Naive thymus-derived CD8-positive, alpha-beta T cell (primary cell): ENCODE measurements at places on chromosomes 7 and 10. TPM values are rescaled to one million over a fixed set of nuclear protein-coding genes. Genes with fewer than 3 reads are reported as not detected.

DNA sequence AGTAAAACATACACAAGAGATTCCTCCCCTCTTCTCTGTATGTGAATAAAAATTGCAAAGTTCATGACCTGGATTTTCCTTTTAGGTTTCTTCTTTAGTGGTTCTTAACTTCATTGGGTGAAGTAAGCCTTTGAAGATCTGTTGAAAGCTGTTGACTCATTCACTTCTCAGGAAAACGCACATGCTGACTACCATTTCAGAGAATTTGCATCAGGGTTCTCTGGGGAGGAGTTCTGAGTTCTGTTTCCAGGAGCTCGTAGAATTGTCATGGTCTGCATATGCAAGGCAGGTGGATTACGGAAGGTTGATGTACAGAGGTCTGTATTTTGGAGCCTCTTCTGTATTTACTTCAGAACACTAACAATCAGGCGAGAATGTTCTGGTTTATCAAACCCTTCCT is 962 bp upstream of the SLC26A4 start:
- no peak for DNase-seq

DNA sequence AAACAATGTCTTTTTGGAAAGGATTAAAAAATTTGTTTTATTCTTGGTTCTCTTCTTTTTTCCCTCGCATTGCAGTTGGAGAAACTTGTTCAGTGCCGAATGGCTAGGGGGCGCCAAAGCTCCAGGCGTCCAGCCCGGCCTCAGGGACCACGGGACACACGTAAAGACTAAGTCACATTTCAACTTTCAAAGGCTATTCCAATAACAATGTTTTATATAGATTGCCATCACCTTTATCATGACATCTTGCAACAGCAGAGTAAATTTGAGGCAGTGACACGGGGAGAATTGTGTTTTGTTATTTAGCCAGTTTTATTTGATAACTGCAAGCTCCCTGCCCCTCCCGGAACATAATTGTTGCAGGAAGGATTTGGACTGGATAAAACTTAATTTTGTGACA is 2.2 kb upstream of the IGFBP3 start:
- peak; percentile 30 for DNase-seq

Gene NEUROG3
- polyA plus RNA-seq, result 0.28 TPM

DNA sequence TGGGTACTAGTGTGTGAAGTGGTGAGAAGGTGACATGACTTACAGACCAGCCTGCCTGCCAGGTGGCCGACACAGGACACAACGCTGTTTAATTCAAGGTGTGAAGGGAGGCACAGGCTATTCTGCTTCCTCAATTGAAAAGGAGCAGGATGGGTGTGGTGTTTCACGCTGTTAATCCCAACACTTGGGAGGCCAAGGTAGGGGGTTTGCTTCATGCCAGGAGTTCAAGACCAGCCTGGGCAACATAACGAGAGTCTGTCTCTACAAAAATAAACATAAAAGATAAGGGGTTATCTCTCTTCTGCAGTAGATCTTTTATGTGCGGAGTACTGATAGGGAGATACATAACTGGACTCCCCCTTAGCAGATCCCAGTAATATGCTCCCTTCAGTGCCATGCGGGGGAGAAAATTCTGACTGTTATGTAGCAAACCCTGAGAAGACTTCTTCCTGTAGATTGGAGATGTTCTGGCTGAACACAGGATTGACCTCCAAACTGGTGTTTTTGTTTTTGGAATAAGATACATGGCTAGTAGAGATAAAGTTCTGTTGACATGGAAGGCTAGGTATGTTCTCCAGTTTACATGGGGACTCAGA is 63.2 kb downstream of the CCNY start:
- no peak for DNase-seq

GRCh38 chr7:13109201-13109600 is 421.8 kb downstream of the ARL4A start:
- DNase-seq, result no peak

Gene CYP2C9
- polyA plus RNA-seq, result not detected

Gene MTURN
- 1.4 TPM for polyA plus RNA-seq

DNA sequence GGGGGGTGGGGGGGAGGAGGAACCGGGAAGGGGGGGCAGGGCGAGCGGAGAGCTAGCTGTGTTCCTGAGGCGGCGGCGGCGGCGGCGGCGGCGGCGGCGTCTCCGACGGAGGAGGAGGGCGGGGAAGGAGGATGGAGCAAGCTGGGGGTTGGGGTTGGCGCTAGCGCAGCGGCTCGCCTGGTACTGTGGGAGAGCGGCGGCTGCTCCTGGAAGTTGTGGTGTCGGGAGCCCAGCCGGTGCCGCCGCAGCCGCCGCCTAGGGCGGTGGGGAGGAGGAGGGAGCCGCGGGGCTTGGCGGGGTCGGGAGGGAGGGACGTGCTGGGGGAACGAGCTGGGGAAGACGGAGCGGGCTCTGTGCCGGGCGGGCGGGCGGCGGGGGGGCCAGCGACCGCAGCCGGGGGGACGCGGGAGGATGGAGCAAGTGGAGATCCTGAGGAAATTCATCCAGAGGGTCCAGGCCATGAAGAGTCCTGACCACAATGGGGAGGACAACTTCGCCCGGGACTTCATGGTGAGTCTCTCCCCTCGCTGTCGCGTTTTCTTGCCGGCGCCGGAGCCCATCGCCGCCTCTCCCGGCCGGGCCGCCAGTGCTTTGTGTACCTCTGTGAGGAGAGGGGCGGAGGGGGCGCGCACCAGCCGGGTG is at the start of gene PTPN12:
Gene PTPN12, plus strand, starts transcription at position 160 of the 642 bp plus-strand sequence. Its CDS starts 252 bp downstream, at position 412.
- no peak for DNase-seq

DNA sequence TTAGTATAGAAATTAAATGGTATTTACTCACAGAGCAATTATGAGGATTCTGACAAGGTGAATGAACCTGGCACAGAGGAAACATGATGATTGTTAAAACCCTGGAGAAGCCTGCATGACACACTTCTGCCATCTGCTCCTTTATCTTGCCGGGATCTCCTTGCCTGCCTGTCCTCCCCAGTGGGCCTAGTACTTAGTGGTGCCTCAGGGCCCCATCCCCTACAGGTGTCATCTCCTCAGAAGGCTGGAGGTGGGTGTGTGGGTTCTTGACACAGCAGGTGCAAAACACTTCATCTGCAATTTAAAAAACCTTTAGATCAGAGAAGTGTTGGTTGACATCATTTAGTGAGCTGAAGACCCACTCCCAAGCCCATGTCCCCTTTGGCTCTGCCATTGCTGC is 261.2 kb downstream of the ADRA2A start:
- DNase-seq, result no peak

- DNase-seq, result no peak
Measured at GRCh38 chr10:71921324-71922027, 42.7 kb upstream of the CHST3 start.
